ENCODE measurements at places on chromosomes 2 and 18.

GRCh38 chr18:7953095-7953958 is 386.2 kb downstream of the PTPRM start:
- no peak for DNase-seq

- DNase-seq, result no peak
Observed at GRCh38 chr2:196606516-196606915, 33.0 kb upstream of the CCDC150 start.

- DNase-seq, result no peak
Observed at GRCh38 chr2:110157153-110157793, 41.7 kb upstream of the MALL start.

- no peak for DNase-seq
Observed at GRCh38 chr18:52667463-52668065, 327.6 kb downstream of the DCC start.

- peak; percentile 5 for DNase-seq
Observed at GRCh38 chr18:57051657-57052044, 95.2 kb upstream of the BOD1L2 start.

DNA sequence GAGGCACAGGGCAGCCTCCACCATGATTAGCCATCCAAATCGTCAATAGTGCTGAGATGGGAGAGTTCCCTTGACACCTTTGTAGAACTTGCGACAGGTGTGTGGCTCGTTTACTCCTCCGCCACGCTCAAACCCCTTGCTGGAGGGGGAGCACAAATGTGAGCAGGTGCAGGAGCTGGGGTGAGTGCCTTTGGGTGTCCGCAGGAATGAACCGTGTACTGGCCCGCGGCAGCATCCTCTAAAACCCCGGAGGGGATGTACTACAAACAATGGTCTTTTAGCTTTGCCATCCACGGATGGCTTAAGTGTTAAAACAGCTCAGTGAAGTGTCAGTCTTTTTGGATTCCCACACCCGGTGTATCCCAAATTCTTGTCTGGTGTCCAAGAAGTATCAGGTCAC is 21.4 kb upstream of the TDRD15 start:
- no peak for DNase-seq

DNA sequence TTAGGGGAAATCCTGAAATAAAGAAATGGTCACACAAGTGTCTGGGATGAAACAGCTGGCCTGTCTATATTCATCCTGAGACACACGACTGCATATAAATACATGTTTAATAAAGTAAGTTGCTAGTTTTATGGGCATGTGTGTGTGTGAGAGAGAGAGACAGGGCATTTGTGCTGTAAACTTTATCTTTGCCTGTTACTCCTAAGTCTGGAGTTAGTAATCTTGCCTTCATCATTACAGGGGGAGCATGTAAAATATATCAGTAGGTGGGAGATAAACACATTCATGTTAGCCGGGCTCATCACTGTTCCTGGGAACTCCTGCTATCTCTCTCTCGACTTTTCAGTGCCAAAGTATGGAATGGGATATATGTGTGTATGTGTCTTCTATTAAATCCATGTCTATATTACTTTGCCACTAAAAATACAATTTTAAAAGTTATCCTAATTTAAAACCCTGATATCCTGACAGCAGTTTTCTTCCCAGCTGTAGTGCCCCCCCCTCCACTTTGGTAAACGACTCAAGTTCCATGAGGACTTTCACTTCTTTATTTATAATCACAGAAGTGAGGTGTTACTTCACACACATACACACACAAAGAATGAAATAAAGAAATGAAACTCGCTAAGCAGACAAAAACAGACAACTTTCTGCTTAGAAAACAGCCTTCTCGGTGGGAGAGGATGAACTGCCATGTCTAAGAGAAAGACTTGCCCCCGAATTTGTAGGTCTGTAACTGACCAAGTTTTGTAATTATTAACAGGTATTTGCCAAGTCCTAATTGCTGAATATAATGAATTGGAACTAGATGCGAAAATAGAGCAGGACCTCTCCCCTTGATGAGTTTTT is 947 bp downstream of the ZEB2 start:
- no peak for DNase-seq

- no peak for DNase-seq
Observed at GRCh38 chr2:105882341-105882740, 137.6 kb downstream of the NCK2 start.

GRCh38 chr2:30422444-30423040 is 24.5 kb upstream of the LCLAT1 start:
- no peak for DNase-seq

DNA sequence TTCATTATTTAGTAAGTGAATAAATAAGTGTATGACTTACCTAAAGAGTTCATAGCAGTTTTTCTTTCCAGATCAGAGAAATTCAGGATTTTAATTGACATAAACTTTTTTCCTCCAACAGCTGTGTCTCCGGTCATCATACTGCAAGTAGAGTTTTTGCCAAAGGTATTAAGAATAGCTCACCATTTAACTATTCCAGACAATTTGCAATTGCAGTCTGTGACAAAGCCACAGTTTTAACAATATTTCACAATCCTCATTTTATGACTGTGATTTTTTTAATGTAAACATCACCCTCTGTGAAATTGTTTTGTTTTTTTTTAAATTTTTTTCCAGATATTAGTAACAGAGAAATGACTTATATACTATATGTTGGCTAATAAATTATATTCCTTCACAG is 199.1 kb downstream of the TRIB2 start:
- no peak for DNase-seq

DNA sequence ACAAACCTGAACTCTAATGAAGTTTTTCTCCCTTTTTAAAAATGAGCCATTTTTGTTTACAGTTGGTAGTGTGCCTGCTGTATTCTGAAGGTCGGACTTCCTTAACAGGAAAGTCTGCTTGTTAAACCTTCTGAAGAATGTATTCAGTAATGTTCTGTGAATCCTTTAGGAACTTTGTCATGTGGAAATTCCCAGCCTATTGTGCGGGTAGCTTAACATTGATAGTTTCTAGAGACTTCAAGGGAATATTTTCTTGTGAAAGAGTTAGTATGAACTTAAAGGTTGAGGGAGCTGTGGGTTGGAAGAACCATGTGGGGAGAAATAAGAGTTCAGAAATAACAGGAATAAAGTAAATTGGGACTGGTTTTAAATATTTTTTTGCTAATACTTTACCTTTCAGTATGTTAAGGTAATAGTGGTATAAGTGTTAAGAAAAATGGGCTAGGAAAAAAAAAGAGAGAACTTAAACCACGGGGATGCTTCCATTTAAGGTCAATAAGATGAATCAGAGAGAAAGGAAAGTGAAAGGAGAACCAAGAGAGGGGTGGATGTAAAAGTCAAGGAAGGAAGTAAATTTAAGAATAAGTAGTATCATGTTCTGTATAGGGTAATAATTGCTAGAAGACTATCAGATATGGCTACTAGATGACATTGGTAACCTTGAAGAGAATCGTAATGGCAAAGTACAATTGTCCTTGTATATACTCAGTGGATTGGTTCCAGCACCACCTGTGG is 90.5 kb downstream of the PMS1 start:
- DNase-seq, result no peak

- DNase-seq, result no peak
Observed at GRCh38 chr2:188725746-188726360, 248.3 kb upstream of the COL3A1 start.

DNA sequence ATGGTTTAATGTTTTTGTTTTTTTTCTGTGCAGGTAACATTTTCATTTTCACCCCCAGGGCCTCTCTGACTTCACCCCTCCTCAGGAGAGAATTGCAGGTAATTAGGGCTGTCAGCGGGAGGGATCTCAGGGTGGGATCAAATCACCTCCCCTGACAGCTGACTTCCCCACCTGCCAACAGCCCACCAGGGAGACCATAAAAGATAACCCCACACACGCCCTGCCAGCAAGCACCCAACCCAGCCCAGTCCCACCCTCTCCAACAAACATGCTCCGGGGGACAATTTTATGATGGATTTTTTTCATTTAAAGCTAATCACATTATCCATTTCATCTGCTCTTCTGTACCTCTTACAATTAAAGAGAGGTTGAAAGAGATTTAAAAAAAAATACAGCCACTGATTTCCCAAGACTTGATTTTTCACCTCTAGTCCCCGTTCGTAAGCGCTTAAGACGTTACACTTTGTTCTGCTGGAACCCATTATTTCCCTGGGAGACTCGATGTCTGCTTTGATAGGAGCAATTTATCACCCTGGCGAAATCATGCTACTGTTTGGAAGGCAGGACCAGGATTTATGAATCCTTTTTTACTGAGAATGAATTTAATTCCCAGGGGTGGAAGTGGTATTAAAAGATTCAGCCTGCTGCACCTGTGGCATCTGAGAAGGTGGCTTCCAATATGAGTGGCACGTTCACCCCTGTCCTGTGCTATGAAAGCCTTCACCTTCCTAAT is 232.9 kb upstream of the ID2 start:
- DNase-seq, result no peak

- no peak for DNase-seq
Observed at GRCh38 chr2:173264603-173265366, 89.9 kb upstream of the CDCA7 start.

GRCh38 chr18:23662309-23663263 is at the start of gene ANKRD29:
Gene ANKRD29, minus strand, starts transcription at chr18:23662911. Its CDS starts 181 bp downstream, at chr18:23662730.
- DNase-seq, result peak; percentile 54

DNA sequence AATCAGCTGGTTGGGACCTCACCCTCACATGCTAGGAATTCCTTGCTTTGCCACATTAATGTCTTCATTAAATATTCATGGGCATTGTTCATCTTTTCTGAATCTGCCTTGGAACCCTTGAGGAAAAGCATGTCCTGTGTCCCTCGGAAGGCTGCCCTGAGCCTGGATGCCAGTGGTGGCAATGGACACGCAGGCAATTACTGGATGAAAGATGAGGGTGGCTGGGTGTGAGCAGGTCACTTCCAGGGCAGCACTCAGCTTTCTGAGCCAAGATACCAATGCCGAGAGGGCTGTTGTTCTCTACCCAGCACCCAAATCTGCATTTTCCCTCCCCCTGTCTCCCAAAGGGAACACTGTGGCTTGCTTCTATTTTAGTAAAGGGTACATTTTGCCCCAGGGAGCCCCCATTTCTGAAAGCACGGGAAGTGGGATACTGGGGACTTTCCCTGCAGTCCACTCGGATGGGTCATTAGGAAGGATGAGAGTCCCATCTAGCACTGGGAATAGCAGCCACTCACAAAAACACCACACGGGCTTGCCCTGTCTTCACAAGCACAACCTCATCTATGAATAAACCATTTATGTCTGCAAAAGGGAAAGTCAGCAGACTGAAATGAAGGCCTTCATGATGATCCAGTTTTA is 234.8 kb downstream of the SOX11 start:
- DNase-seq, result no peak

- DNase-seq, result no peak
Observed at GRCh38 chr18:80105369-80106167, 3.5 kb upstream of the ADNP2 start.

- no peak for DNase-seq
Observed at GRCh38 chr2:9652898-9653479, 22.2 kb upstream of the YWHAQ start.

GRCh38 chr2:192584976-192585375 is 390.2 kb upstream of the TMEFF2 start:
- no peak for DNase-seq

- no peak for DNase-seq
Observed at GRCh38 chr2:61247204-61247812, 85.3 kb downstream of the C2orf74 start.

DNA sequence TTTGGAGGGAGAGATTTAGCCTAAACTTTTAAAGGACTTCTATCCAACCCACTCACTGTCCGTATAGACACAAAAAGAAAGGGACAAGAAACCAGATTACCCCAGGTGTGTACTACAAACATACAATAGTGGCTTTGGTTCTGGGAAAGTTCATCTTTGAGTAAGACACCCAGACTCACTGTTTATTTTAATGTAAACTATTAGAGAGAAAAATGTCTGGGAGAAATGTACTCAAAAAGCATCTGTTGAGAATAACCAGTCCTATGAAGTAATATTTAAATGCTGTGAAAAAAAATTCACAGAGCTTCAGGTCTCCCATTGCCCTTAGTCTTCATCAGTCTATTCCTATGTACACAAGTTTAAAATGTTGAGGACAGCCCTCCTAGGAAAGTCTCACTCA is 107.5 kb downstream of the SLC8A1 start:
- DNase-seq, result no peak

GRCh38 chr2:65678779-65679391 is 246.5 kb upstream of the SPRED2 start:
- no peak for DNase-seq

GRCh38 chr2:165067643-165068486 is 112.5 kb upstream of the SLC38A11 start:
- peak; percentile 67 for DNase-seq

GRCh38 chr2:18067588-18068384 is 189.3 kb downstream of the KCNS3 start:
- no peak for DNase-seq

- no peak for DNase-seq
Observed at GRCh38 chr18:76174451-76174850, 320.6 kb downstream of the ZNF516 start.

GRCh38 chr2:85234868-85235267 is 92.9 kb downstream of the TGOLN2 start:
- DNase-seq, result no peak

- DNase-seq, result no peak
Observed at GRCh38 chr2:29847886-29848285, 73.5 kb downstream of the ALK start.

DNA sequence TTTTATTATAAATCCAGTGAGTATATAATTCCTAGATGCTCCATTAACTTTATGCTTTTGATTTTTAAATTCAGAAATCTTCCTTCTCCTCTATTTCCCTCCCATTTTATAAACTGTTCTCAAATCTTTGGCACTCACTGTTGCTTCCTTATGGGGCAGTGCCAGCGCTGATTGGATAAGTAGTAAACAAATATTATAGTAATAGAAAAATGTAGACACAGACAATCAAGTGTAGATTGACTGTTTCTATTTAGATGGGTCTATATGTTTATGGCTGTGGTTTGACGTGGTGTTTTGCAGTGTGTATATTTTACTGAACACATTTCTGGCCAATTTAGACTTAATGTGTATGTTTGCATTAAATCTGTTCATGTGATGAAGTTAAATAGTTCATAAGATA is 36.6 kb downstream of the LYPD6B start:
- no peak for DNase-seq

- no peak for DNase-seq
Observed at GRCh38 chr2:7773362-7774360, 856.4 kb downstream of the RNF144A start.

- no peak for DNase-seq
Observed at GRCh38 chr2:130743278-130743677, 12.1 kb upstream of the AMER3 start.

GRCh38 chr2:226694586-226695284 is 104.9 kb downstream of the IRS1 start:
- no peak for DNase-seq

DNA sequence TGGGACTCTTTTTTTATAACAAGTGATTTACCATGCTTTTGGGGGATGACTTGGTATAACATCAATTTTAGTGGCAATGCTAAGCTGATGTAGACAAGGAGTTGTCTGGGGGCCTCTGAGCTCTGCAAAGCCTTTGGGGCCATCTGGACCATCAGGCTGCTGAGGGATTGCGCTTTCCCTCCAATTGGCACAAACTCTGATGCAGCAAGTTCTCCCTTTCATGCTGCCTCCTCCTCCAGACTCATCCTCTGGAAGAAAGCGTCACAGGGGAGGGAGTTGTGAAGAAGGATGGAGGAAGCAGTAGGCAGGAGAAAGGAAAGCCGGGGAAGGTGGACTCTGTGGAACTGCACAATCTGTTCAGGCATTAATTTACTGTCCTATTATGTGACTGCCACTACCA is 10.2 kb upstream of the FAP start:
- no peak for DNase-seq

- no peak for DNase-seq
Observed at GRCh38 chr2:24477229-24477628, 13.8 kb upstream of the NCOA1 start.
